Lung (tissue), 17 donors: ENCODE measurements at places on chromosomes 13 and 19. TPM values are rescaled to one million over a fixed set of nuclear protein-coding genes. Genes with fewer than 3 reads are reported as not detected.

Gene RDH8
- not detected for total RNA-seq

Gene COX7A1
- total RNA-seq: 53.1 TPM

Gene PDX1
- total RNA-seq: not detected

DNA sequence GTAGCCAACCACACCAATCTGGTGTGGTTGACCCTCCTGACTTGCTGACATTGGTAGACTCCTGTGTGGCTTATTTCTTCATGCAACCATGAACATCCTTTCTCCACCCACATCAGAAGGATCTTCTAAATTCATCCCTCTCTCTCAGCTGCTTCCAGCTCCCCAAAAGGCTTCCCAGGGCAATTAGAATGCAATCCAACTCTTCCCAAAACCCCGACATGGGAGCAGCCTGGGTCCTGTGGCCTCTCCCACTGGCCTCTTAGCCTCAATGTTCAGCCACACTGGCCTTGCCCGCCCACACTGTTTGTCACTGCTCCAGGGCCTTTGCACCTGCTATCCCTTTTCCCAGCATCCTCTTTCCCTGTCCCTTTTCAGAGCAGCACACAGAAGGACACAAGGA, 199.8 kb upstream of the SGCG start:
- no peak for DNase-seq

DNA sequence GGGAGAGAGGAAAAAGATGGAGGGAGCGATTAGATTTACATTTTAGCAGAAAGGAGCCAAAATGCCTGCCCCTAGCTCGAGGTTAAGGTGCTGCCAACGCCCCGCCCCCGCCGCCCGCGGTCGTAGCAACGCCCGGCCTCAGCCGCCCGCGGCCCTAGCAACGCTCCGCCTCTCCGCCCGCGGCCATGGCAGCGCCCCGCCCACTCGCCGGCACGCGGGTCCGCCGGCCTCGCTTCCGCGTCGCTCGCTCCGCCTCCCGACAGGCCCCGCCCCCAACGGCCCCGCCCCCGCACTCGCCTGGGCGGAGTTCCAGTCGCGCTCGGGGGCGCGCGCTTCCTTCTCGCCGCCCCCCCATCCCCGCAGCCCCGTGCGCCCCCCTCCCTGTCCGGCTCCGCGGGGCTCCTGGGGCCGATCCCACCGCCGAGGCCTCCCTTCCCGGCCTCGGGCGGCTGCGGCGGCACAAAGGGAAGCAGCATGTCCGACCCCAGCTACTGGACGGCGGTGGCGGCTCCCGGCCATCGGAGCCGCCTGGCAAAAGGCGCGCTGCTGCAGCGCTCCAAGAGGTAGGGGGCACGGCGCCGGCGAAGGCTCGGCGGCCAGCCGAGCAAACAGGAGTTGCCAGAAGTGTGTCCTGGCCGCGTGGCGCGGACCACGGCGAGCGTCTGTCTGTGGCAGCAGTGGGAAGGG, 20.3 kb downstream of the MAST3 start:
- peak; percentile 94 for DNase-seq

DNA sequence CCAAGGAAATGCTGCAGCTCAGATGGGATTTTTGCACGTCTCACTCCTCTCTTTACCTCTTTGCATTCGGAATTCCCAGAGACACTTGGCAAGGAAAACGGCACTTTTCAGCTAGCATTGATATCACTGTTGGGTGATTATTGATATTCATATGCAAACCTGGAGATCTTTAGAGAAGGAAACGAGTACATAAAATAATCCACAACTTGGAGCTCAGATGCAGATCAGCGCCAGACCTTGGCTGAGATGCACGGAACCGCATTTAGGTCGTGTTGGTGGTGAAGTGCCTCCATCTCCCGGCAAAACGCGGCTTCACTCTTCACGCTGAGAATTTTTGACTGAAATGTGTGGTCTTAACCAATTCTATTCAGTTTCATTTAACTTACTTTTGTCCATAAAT, 77.2 kb upstream of the ARHGEF7 start:
- no peak for DNase-seq

DNA sequence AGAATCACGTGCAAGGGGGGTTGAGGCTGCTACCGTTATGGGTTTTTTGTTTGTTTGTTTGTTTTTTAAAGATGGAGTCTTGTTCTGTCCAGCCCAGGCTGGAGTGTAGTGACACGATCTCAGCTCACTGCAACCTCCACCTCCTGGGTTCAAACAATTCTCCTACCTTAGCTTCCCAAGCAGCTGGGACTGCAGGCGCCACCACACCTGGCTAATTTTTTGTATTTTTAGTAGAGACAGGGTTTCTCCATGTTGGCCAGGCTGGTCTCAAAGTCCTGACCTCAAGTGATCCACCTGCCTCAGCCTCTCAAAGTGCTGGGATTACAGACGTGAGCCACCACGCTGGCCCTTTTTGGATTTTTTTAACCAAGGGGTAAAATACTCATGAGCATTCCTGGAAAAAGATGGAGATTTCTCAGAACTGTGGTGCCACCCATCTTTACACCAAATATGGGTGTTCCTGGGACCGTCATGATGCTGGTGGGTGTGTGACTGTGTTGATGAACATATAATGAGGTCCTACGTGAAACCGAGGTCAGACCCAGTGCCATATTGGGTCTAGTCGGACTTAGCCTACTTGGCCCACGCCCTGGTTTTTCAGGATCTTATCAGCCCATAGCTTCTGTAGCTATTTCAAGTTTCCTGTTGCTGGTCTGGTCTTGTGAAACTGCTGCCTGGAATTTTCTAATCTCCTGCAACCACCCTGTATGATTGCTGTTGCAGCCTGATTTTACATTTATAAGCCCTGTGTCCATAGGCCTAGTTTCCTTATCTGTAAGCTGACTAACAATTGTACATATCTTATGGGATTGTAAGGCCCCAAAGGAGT, 6.2 kb downstream of the PPP1R15A start:
- DNase-seq: peak; percentile 24

GRCh38 chr19:19160461-19161035, 9.5 kb downstream of the MEF2B start:
- no peak for DNase-seq

GRCh38 chr19:16381756-16382401, 57.3 kb downstream of the KLF2 start:
- peak; percentile 13 for DNase-seq

DNA sequence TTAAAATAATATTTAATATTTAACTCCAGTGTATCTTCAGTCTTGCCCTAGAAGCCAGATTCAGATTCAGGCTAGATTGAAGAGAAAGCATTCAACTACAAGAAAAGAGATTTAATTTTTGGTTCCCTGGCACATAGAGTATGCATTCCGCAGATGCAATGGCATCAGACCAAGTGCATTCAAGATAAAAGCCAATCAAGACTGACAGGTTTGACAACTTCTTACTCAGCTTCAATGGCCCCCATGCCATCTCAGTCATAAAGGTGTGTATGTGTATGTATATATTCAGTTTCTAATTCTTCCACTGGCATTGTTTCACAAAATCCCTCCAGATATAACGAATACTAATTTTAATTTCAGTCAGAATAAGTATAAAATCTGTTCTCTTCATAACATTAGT, 650.8 kb upstream of the GPC6 start:
- DNase-seq: peak; percentile 25

DNA sequence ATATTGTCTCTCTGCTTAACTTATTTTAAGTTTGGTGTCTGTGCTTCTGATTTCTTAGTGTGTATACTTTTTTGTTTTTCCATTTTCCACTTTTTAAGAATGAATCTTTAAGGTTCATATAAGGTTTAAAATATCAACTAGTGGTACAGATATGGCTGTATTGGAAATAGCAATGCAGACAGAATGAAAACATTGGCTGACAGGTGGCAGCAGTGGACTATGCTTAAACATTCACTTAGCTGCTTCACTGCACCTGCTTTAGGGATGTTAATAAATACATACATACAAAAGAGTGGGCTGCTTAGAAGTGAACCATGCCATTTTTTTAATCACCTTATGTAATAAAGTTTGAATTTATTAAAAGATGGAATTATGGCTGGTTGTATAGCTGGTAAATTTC, 27.3 kb downstream of the TM9SF2 start:
- DNase-seq: peak; percentile 26
